Common myeloid progenitor, CD34-positive (primary cell): ENCODE measurements at places on chromosomes 12 and 14.

DNA sequence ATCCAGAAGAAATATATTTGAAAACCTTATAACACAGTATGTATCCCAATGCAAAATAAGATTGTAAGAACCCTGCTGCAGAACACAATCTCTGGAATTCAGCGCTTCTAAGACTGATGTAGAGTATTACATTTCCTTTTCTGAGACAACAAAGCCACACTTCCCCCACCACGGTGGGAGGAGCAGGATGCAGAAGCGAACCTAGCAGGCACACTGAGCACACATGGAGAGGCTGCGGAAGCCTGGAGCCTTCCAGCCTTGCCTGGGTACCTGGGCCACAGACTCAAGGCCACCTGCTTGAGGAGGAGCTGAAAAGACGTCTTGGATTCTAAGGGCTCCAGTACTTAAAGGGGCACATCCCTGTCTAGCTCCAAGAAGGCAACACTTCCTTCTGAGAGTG lies 46.4 kb downstream of the TCHP start:
- DNase-seq: peak; percentile 61

- no peak for DNase-seq
Observed at GRCh38 chr12:79689061-79689476, 1.7 kb downstream of the PAWR start.

DNA sequence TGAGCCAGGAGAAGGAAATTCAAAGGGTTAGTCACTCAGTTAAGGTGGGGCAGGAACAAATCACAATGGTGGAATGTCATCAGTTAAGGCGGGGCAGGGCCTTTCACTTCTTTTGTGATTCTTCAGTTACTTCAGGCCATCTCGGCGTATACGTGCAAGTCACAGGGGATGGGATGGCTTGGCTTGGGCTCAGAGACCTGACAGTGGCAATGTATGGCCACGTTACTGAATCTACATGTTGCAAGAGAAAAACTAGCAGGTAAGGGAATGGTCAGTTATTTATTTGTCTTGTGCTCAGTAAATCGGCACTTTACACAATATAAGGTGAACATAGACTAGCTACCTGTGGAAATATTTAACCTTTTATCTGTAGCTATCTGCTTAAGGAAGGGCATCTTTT lies 11.9 kb downstream of the SLCO1B3 start:
- DNase-seq: no peak

GRCh38 chr12:79982086-79983062 lies 47.5 kb upstream of the PPP1R12A start:
- DNase-seq: no peak

DNA sequence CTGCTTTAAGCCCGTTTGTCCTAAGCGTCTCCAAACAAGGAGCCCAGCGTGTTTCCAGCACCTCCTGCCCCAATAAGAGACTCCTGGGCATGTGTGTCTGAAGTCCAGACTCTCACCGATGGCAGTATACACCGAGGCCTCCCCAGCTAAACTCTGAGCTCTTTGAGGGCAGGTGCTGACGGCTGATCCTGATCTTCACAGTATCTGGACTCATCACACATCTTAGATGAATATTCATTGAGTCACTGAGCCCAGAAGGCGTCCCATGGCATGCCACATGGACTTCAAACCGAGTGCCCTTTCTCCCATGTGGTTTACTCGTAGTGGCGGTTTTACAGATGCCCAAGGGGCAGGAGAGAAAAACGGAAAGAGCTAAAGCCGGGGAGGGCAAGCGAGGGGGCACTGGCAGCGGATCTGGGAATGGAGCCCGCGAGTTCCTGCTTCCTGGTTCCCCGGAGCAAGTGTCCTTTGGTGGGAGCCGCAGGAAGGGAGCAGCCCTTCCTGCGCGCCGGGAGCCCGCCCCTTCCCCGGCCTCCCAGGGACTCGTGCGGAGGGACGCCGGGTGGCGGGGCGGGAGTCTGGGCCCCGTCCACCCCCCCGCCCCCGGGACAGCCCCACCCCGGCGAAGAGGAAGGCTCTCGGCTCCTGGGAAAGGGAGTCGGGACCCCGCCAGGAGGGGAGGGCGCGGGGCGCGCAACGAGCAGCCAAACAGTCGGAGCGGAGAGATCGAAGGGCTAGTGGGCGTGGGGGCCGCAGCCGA lies 585 bp upstream of the TEAD4 start:
- DNase-seq: peak; percentile 29
